ENCODE measurements at places on chromosomes 3 and 15.
A peak's percentile ranks its signal among the peaks of the same experiment; 100 is the strongest.

DNA sequence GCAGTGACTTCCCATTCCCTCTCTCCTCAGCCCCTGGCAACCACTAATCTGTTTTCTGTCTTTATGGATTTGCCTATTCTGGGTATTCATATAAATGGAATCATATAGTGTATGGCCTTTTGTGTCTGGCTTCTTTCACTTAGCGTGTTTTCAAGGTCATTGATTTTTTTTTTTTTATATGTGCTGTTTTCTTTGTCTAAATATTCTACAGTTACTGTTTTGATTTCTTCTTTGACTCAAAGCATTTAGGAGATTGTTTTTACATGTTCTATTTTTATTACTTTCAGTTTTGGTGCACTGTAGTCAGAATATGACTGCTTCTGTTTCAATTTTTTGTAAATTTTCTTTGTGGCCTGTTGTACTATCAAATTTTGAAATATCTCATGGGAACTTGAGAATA, 71.9 kb upstream of the RNU6-1 start:
- no peaks in the 10 kb centered on the region for H3K4me1 ChIP-seq
- DNase-seq, result no peak
- no peak overlapping the region for H3K4me3 ChIP-seq
- no peak overlapping the region for H3K27ac ChIP-seq

DNA sequence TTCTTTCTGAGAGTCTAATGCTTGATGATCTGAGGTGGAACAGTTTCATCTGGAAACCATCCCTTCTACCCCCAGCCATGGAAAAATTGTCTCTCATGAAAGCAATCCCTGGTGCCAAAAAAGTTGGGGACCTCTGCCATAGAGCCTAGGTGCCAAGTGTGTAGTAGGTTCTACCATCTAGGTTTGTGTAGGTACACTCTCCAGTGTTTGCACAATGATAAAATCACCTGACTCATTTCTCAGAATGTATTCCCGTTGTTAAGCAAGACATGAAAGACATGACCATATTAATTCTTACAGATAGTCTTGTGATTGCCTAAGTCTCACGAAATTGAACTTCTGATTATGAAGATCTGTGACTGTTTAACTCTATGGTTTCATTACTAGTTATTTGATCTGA, 68.6 kb downstream of the KAT2B start:
- no peak overlapping the region for H3K4me3 ChIP-seq
- H3K36me3 ChIP-seq, result no peaks in the 10 kb centered on the region
- no peak overlapping the region for H3K27ac ChIP-seq
- no peaks in the 10 kb centered on the region for H3K4me1 ChIP-seq
- DNase-seq, result no peak

DNA sequence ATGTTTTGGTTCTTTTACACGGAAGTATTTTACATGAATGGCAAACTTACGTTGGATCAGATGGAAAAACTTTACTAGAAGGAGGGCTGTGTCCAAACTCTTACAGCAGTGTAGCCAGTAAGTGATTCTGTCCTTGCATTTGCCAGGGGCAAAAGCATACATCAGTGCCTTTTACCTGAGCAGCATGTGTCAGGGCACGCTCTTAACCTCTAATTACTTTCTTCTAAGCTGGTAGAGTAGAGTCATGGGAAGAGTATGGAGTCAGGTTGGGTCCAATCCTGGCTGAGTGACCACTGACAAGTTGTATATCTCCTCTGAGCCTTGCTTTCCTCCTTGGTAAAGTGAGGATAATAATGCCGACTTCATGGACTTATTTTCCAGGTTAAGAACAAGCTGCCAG, 47.1 kb downstream of the RYR3 start:
- H3K4me1 ChIP-seq, result peaks cover 3% of the 10 kb centered on the region
- no peak for DNase-seq
- H3K27me3 ChIP-seq, result no peaks in the 10 kb centered on the region

DNA sequence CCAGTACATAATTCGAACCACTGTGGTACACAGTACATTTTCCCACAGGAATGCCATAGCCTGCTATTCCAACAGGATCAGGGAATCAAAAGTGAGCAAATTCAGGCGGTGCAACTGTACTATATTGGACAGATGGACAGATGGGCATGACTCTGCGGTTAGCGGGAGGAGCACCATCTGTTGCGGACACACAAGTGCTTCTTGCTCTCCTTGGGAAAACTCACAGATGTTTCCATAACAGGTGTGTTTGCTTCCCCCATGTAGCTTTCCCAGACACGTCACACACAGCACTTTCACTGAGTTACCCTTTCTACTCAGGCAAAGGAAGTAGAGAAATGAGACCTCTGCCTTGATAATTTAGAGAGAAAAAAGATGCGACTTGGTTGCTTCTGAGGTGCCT, 325.1 kb upstream of the THBS1 start:
- H3K36me3 ChIP-seq, result no peaks in the 10 kb centered on the region
- H3K4me3 ChIP-seq, result no peak overlapping the region
- no peaks in the 10 kb centered on the region for H3K4me1 ChIP-seq

GRCh38 chr3:88003115-88003755, 55.6 kb downstream of the CGGBP1 start:
- DNase-seq, result no peak
- H3K4me3 ChIP-seq, result no peak overlapping the region
- H3K36me3 ChIP-seq, result no peaks in the 10 kb centered on the region
- no peaks in the 10 kb centered on the region for H3K4me1 ChIP-seq

DNA sequence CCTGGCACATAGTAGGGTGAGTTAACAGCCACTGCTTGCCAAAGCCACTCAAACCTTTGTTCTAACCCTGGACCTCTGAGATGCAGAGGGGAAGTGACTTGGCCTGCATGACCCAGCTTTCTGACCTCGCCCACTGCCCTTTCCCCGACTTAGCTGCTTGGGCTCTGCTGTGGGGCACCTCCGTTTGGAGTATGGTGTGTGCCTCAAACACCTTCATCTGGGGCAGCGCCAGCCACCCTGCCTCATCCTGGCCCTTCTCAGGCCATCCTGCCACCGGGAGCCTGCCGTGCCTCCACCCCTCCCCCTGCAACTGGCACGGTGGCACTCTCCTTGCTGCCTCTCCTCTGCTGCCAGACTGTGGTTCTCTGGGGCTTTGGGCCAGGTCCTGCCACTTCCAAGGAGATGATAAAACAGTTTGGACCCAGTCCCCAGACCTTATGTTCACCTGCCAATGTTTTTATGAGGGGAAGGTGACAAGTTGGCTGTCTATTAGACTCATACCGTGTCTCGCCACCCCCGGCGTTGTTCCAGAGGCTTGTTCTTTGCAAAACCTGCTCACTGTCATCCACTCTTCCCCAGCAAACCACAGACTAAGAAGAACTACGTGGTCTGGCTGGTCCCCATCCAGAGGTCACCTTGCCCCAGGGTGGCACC, 32.2 kb downstream of the SLC6A6 start:
- H3K36me3 ChIP-seq, result no peaks in the 10 kb centered on the region
- peaks cover 7% of the 10 kb centered on the region for H3K4me1 ChIP-seq
- no peaks in the 10 kb centered on the region for H3K27me3 ChIP-seq
- H3K4me3 ChIP-seq, result no peak overlapping the region
- no peak overlapping the region for H3K27ac ChIP-seq

DNA sequence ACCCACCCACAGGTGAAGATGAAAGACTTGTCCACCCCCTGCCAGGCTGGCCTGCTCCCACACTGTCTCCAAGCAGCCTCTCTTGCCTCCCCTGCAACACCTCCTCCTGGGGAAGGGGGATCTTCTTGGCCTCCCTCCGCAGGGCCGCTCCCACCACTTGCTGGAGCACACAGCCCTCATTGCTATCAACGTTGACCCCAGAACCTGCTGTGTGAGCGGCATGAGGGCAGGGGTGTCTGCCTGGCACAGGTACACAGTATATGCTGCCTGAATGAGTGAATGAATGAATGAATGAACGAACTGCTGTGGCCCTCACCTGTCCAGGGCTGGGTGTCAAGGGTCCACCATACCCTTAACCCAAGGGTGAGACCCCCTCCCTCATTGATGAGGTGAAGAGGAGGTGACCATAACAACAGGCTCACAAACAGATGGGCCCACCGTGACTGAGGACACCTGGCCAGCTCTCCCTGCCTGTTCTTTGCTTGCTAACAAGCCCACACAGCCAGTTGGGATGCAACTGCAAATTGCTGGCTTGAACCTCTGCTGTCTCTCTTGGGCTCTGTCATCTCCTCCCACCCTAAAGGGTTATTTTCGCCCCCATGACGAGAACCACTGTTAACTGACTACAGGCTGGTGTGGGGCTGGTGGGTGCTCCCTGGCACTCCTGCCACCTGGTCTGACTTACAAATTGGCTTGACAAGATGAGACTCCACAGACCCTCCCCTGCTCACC, 22.5 kb downstream of the SLC41A3 start:
- peaks cover 11% of the 10 kb centered on the region for H3K36me3 ChIP-seq
- peaks cover 17% of the 10 kb centered on the region for H3K4me1 ChIP-seq
- no peak overlapping the region for H3K4me3 ChIP-seq
- H3K27ac ChIP-seq, result no peak overlapping the region
- DNase-seq, result no peak

- H3K36me3 ChIP-seq, result peaks cover 27% of the 10 kb centered on the region
- H3K27ac ChIP-seq, result no peak overlapping the region
- no peak overlapping the region for H3K4me3 ChIP-seq
- H3K27me3 ChIP-seq, result no peaks in the 10 kb centered on the region
Observed at GRCh38 chr15:92430069-92430440, 36.4 kb downstream of the ST8SIA2 start.

GRCh38 chr3:131701153-131701770, 198.5 kb upstream of the MRPL3 start:
- H3K27me3 ChIP-seq, result no peaks in the 10 kb centered on the region
- no peak for DNase-seq
- H3K27ac ChIP-seq, result no peak overlapping the region
- H3K36me3 ChIP-seq, result no peaks in the 10 kb centered on the region
- no peaks in the 10 kb centered on the region for H3K4me1 ChIP-seq

GRCh38 chr3:106302451-106303221, 433.8 kb upstream of the CBLB start:
- H3K4me3 ChIP-seq, result no peak overlapping the region
- H3K4me1 ChIP-seq, result no peaks in the 10 kb centered on the region
- no peak overlapping the region for H3K27ac ChIP-seq
- DNase-seq, result no peak

DNA sequence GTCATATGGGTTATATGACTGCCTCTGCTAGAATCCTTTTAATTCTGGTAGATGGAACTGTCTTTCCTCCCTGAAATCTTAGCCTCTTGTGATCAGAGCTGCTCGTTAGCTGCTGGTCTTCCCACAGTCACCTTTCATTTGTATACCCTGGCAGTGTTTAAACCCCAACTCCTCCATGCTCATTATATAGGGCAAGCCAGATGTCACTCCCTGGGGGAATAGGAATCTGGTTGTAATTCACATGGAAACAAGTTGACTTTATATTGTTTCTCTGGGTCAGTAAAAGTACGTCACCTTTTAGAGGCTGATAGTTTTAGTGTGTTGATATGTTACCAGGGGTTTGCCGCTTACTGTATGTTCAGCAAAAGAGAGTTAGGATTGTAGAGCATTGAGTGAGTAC, 103.5 kb downstream of the ITPR1 start:
- no peaks in the 10 kb centered on the region for H3K4me1 ChIP-seq
- H3K4me3 ChIP-seq, result no peak overlapping the region
- H3K27me3 ChIP-seq, result peaks cover 16% of the 10 kb centered on the region
- H3K27ac ChIP-seq, result no peak overlapping the region
- H3K36me3 ChIP-seq, result no peaks in the 10 kb centered on the region

GRCh38 chr3:53074366-53074696, 28.5 kb upstream of the SFMBT1 start:
- H3K27ac ChIP-seq, result no peak overlapping the region
- no peaks in the 10 kb centered on the region for H3K4me1 ChIP-seq
- no peak overlapping the region for H3K4me3 ChIP-seq

GRCh38 chr15:51075364-51075763, 19.3 kb downstream of the TNFAIP8L3 start:
- DNase-seq, result no peak
- H3K27ac ChIP-seq, result no peak overlapping the region
- peaks cover 10% of the 10 kb centered on the region for H3K27me3 ChIP-seq
- no peaks in the 10 kb centered on the region for H3K36me3 ChIP-seq
- no peak overlapping the region for H3K4me3 ChIP-seq
- H3K4me1 ChIP-seq, result no peaks in the 10 kb centered on the region

DNA sequence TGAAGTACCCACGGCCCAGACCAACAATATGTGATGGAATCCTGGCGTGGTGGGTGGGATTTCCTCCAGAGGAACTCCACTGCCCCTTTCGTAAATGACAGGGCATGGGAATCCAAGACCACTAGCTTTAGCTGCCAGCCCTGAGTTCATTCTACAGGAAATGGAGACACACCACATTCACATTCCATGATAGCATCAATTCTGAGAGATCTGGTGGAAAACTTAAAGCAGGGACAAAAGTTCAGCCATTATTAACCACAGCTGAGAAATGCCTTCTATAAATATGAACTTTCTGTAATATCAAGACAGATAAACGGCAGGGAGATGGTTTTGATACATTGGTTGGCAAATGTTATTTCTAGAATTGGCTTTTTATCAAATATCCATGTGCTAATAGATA, 98.2 kb downstream of the FBN1 start:
- H3K4me1 ChIP-seq, result no peaks in the 10 kb centered on the region
- H3K4me3 ChIP-seq, result no peak overlapping the region
- DNase-seq, result no peak

GRCh38 chr3:194852831-194853508, 167.3 kb downstream of the FAM43A start:
- H3K4me1 ChIP-seq, result no peaks in the 10 kb centered on the region
- H3K4me3 ChIP-seq, result no peak overlapping the region
- H3K27ac ChIP-seq, result no peak overlapping the region
- H3K36me3 ChIP-seq, result no peaks in the 10 kb centered on the region

GRCh38 chr3:143826296-143826695, 22.0 kb downstream of the SLC9A9 start:
- H3K4me1 ChIP-seq, result no peaks in the 10 kb centered on the region
- DNase-seq, result no peak
- no peaks in the 10 kb centered on the region for H3K27me3 ChIP-seq
- H3K36me3 ChIP-seq, result no peaks in the 10 kb centered on the region
- no peak overlapping the region for H3K4me3 ChIP-seq

- H3K4me1 ChIP-seq, result peaks cover 3% of the 10 kb centered on the region
- H3K36me3 ChIP-seq, result peaks cover 8% of the 10 kb centered on the region
- DNase-seq, result no peak
- peaks cover 12% of the 10 kb centered on the region for H3K27me3 ChIP-seq
Observed at GRCh38 chr3:129425619-129426018, 2.8 kb downstream of the EFCAB12 start.

- H3K36me3 ChIP-seq, result no peaks in the 10 kb centered on the region
- no peaks in the 10 kb centered on the region for H3K27me3 ChIP-seq
- H3K4me1 ChIP-seq, result peaks cover 4% of the 10 kb centered on the region
- H3K27ac ChIP-seq, result no peak overlapping the region
Observed at GRCh38 chr15:49876401-49877038, 242.5 kb downstream of the ATP8B4 start.

- no peak overlapping the region for H3K4me3 ChIP-seq
- no peaks in the 10 kb centered on the region for H3K4me1 ChIP-seq
- H3K27ac ChIP-seq, result no peak overlapping the region
- DNase-seq, result peak; percentile 84
- H3K27me3 ChIP-seq, result no peaks in the 10 kb centered on the region
Observed at GRCh38 chr15:55897560-55898336, 95.7 kb downstream of the NEDD4 start.

- H3K36me3 ChIP-seq, result no peaks in the 10 kb centered on the region
- no peak overlapping the region for H3K27ac ChIP-seq
- DNase-seq, result no peak
- no peak overlapping the region for H3K4me3 ChIP-seq
- no peaks in the 10 kb centered on the region for H3K27me3 ChIP-seq
- H3K4me1 ChIP-seq, result peaks cover 9% of the 10 kb centered on the region
Observed at GRCh38 chr3:54917862-54918261, 10.0 kb downstream of the LRTM1 start.

GRCh38 chr15:73493922-73494321, 51.0 kb downstream of the REC114 start:
- no peaks in the 10 kb centered on the region for H3K36me3 ChIP-seq
- H3K4me3 ChIP-seq, result no peak overlapping the region
- no peak overlapping the region for H3K27ac ChIP-seq
- DNase-seq, result no peak
- no peaks in the 10 kb centered on the region for H3K27me3 ChIP-seq
- H3K4me1 ChIP-seq, result no peaks in the 10 kb centered on the region

Data from endodermal cell (in vitro differentiated cells).